ENCODE measurements at places on chromosomes 16 and 17. TPM values are rescaled to one million over a fixed set of nuclear protein-coding genes. Genes with fewer than 3 reads are reported as not detected.
A peak's percentile ranks its signal among the peaks of the same experiment; 100 is the strongest.

Gene SETD1A
- total RNA-seq: 5.3 TPM

Gene TBC1D3
- not detected for total RNA-seq

Gene PRRT2
- not detected for total RNA-seq

Gene FAAP100
- 26.0 TPM for total RNA-seq

DNA sequence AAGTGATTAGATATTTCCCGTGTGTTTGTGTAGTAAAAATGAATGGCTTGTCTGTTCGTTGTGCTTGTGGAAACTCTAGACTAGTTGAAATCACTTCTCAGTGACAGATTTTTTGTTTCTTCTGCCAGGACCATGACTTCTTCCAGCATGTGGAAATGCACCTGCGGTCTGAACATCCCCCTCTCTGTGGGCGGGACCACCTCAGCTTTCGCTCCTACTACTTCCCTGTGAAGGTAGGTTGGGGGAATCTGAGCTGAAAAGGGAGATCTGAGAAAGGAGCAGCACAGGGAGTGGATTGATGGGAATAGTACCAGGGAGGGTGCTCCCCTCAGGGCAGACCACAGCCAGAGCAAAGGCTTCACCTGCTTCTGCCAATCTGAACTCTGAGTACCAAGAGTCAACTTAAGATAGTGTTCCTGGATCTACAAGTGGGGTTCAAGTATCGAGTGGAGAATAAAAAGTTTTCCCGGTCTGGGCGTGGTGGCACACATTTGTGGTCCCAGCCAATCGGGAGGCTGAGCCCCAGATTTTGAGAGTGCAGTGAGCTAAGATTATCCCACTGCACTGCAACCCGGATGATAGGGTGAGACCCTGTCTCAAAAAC lies 47.5 kb downstream of the SF3B3 start:
- DNase-seq: no peak

GRCh38 chr16:7597677-7598076 lies 265.0 kb downstream of the RBFOX1 start:
- DNase-seq: no peak

- DNase-seq: no peak
Measured at GRCh38 chr17:18917506-18918032, 34.4 kb upstream of the SLC5A10 start.

DNA sequence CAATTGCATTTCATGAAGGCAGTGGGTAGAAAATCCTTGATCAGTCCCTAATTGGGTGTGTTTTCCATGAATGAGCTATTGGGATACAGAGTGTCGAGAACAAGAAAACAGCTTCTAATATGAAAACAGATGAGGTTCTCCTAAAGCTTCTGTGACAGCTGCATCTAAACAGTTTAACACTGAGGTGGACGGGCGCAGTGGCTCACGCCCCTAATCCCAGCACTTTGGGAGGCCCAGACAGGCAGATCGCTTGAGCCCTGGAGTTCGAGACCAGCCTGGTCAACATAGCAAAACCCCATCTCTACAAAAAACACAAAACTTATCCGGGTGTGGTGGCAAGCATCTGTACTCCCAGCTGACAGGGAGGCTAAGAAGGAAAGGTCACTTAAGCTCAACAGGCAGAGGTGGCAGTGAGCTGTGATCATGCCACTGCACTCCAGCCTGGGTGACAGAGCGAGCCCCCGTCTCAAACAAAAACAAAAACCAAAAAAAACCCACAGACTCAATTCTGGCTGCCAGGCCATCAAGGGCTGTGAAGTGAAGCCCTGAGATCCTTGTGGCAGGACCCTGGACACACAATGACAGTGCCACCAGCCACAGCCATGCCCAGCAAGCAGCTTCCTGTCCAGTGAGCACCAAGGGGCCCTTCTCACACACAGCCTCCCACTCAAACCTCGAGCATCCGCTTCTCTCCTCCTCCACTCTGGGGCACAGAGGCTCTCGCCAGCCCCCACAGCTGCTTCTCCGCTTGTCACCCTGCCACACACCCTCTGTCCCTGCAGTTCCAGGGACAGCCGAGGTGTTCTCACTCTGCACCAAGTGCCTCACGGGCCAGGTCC lies 44.0 kb downstream of the ANKRD11 start:
- no peak for DNase-seq

- DNase-seq: peak; percentile 55
Measured at GRCh38 chr17:39194089-39194984, 3.1 kb downstream of the CACNB1 start.

Gene VMO1
- 0.51 TPM for total RNA-seq

DNA sequence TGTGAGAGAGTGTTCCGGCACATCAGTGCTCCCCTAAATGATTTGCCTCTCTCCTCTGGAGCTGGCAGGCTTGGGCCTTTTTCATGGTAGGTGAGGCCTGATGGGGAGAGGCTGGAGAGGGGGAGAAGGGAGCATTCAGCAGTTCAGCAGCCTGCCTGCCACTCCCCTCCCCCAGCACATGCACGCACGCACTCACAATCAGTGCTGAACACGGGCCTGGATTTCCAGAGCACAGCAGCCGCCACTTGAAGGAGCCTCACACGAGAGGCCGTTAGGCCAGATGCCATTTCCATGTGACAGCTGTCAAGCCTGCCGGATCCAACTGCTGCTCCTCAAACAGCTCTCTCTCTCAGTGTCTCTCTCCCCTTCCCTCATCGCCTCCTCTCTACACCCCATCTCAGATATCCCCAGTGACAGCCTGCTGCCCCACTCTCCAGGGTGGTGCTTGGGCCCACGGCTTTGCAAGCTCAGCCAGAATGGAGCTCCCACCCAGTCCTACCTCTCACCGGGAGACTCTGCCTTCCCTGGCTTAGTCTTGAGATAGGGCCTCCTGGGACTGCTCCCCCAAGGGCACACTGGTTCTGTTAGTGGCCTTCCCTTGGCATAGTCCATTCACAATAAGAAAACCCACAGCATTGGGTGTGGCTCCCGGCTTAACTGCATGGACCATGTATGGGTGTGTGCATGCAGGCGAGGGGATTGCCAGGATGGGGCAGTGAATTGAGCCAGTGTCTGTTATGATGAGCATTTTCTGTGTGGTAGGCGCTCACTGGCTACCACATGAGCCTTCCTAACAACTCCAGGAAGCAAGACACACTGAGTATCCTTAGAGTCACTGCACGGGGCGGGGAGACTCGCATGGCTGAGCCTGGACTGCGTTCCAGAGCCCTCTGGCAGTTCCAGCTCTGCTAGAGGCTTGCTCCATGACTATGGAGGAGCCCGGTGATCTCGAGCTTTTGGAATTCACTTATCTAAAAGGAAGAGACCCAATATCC lies 226.2 kb downstream of the CCDC182 start:
- DNase-seq: no peak

DNA sequence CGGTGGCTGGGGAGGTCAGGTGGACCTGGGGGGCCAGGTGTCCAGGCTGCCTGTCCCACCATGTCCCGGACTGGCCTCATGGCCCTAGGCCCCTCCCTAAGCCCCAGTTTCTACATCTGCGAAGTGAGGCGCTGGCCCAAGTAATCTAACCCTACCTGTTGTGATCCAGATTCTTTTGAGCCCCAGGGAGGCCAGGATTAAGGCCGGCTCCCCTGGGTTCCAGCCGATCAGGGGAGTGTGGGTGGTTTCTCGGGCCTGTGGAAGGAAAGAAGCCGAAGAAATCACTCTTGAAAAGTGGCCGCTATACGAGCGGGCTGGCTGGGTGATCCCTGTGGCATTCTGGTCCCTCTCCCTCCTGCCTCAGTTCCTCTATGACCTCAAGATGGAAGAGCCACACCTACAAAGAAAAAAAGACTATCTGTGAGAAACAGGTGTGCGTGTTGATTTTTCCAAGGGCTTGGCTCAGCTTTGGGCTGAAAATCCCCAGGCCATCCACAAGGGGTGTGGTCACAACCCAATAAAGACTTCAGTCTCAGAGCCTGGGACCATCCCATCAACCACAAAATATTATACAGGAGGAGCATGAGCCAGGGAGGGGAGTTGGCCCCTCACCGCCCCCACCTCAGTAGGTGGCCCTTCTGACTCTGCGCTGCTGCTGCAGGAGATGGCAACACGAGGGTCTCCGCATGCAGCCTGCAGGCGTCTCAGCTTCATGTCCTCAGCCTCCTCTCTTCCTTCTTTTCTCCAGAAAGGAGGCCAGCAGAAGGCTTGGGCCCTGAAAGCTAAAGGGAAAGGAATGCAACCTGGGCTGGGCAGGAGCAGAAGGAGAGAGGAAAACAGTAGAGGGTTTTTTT lies 20.3 kb downstream of the GPR142 start:
- DNase-seq: no peak

DNA sequence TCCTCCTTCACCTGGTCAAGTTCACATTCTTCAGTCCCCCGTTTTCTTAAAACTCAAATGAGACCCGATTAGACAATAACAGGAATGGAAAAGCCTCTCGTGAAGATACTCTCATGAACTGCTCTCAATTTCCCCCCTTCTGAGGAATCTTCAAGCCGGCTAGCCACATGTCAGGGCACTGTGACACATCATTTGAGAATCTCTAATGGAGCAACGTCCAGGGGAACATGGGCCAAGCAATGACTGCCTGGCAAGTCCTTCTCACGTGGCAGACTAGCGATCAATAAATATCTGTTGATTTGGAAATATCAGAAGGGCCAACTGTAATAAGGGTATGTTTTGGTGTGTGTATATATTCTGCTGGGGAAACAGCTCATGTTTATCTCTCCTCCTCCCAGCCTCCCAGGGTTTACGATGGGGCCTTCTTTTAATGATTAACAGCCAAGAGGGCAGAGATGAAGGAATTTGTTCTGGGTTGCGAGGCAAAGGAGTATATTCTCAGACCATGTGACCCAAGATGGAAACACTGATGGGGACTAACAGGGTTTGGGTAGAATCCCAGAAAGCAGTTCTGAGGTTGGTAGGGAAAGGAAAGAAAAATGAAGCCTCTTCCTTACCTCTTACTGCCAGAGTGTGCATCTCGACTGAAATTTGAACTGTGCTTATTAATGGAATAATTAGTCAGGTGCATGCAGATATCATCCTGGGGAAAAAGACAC lies 21.4 kb downstream of the TTLL6 start:
- DNase-seq: no peak

GRCh38 chr17:50658616-50659015 lies 23.9 kb downstream of the ABCC3 start:
- no peak for DNase-seq

Gene HOXB13
- not detected for total RNA-seq

Gene PITPNM3
- total RNA-seq: 0.34 TPM

DNA sequence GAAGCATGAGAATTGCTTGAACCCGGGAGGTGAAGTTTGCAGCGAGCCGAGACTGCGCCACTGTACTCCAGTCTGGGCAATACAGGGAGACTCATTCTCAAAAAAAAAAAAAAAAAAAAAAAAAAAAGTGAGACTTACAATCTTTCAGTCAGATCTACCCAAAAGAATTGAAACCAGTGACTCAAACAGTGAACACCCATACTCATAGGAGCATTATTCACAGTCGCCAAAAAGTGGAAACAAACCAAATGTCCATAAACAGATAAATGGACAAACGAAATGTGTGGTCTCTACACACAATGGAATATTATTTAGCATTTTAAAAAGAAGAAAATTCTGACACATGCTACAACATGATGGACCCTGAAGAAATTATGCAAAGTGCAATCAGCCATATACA lies 9.1 kb upstream of the SCNN1B start:
- DNase-seq: no peak

GRCh38 chr17:38498353-38498752 lies 70.1 kb downstream of the ARHGAP23 start:
- no peak for DNase-seq

Gene EVPLL
- total RNA-seq: not detected

DNA sequence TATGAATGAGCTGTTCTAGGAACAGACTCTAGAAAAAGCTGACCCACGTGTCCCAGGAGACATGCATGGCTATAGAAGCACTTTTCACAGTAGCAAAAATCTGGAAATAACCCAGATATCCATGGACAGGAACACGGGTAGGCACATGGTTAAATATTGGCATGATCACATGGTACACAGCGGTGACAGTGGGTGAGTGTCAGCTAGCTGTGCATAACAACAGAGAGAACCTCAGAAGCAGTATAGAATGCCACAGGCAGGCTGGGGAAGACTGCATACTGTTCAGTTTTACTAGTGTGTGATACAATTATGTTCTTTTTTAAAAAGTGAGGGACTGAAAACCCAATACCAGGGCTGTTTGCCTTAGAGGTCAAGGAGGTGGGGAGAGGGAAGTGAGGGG lies 31.4 kb downstream of the EPN2 start:
- DNase-seq: no peak

Gene TP53TG3
- not detected for total RNA-seq

DNA sequence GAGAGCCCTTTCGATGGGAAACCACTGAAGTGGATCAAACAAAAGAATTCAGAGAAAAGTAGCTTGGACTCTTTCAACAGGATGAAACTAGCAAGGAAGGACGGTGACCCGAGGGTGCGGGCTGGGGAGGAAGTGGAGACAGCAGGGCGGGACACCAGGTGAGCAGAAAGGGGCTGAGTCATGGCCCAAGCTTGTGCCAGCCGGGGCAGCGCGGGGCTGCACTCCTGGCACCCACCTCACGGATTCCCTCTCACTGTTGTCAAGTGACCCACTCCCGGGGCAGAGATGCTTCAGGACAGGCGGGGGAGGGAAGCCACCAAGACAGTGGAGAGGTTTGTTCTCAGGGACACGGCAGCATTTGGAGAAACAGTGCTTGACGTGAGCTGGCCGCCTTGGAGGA lies 10.7 kb upstream of the RNF222 start:
- no peak for DNase-seq

Gene TP53TG3D
- 0.28 TPM for total RNA-seq

Gene LGALS9C
- total RNA-seq: not detected

DNA sequence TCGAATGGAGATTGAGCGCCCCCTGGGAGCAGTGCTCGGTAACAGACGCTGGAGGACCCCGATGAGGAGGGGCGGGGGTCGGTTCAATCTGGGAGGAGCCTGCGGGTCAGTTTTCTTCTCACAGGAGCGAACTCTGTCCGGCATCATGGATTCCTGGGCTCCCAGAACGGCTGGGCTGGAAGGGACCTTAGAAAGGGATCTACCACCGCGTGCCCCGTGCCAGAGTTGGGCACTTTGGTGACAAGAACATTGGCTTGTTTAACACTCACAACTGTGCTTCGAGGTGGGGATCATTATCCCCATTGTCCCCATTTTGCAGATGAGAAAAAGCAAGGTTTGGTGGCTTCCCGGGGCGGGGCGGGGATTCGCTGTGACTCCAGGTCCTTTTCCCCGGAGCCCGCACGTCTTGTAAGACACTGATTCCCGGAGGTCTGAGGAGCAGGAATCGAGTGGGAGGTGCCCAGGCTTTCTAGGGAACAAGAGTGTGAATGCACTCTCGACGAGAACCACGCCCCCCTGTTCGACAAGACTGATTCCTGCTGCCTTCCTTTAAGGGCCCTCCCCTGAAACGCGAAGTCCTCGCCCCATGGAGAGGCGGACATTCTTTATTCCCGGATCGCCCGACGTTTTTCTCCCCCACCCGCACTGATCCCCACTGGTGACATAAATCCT lies 1.5 kb upstream of the FBXL19 start:
- DNase-seq: peak; percentile 94

GRCh38 chr17:64694207-64694606 lies 32.1 kb upstream of the SMURF2 start:
- peak; percentile 94 for DNase-seq

GRCh38 chr16:13997526-13997925 lies 73.6 kb upstream of the MRTFB start:
- no peak for DNase-seq

GRCh38 chr16:84042879-84043485 lies 387 bp upstream of the SLC38A8 start:
- DNase-seq: no peak

All from dermis blood vessel endothelial cell (primary cell).